ENCODE measurements at places on chromosomes 2 and 18. TPM values are rescaled to one million over a fixed set of nuclear protein-coding genes. Genes with fewer than 3 reads are reported as not detected.

The ZNF892 gene
- total RNA-seq = 3.6 TPM

The OXER1 gene
- total RNA-seq = not detected

The SPC25 gene
- total RNA-seq = 51.6 TPM

The PPIL3 gene
- total RNA-seq = 47.7 TPM

The RAB17 gene
- not detected for total RNA-seq

DNA sequence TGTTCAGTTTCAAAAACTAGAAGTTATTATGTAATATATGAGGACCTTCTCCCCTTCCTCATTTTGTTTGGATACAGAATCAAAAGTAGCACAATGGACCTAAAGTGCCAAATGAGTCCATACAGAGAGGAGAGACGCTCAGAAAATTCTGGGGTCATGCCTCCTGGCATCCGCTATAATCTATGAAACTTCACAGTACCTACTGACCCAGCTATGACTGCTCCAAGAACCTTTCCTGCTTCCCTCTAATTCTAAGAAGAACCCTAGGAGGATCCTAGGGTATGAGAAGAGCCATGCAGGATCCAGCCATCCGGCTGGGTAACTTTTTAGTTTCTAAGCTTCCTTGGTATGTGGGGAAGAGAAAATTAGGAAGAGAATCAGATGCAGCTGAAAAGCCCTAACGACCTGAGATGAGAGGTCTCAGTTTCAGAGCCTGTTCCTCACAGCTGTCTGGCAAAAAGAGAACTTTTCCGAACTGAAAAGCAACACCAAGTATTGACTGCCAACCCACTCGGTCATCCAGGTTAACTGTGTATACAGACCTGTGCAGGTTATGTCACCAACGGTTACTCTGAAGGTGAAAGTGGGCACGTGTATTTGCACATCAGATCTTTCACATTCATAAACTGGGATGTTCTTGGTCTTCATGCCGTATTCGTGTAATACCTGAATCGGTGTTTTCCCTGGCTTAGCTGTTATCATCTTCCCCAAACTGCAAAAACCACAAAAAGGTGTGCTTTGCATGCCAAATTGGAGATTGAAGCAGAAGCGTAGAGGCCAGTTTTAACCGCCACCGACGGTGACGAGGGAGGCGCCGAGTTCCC, 1.1 kb downstream of the PRKRA start:
- no peak for DNase-seq

DNA sequence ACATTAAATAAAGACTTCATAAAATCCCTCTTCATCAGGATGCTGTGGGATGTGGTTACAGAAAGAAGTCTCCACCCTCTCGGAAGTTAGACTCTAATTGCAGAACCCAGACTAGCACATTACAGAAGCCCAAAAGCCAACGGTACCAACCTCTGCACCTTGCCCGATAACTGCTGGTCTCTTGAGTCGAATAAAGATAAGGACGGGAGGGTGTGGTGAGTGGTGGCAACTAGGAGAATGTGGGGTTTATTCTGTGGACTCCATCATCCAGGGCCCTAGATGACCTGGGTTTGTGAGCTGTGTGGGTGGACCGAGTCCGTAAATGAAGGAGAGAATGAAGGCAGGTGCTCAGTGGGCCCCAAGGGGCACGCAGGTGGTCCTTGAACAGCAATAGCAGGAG, 462.8 kb upstream of the ID2 start:
- no peak for DNase-seq

GRCh38 chr2:13558368-13558767, 841.6 kb downstream of the TRIB2 start:
- DNase-seq = no peak

- no peak for DNase-seq
Measured at GRCh38 chr2:35960596-35960995, 395.0 kb upstream of the CRIM1 start.

DNA sequence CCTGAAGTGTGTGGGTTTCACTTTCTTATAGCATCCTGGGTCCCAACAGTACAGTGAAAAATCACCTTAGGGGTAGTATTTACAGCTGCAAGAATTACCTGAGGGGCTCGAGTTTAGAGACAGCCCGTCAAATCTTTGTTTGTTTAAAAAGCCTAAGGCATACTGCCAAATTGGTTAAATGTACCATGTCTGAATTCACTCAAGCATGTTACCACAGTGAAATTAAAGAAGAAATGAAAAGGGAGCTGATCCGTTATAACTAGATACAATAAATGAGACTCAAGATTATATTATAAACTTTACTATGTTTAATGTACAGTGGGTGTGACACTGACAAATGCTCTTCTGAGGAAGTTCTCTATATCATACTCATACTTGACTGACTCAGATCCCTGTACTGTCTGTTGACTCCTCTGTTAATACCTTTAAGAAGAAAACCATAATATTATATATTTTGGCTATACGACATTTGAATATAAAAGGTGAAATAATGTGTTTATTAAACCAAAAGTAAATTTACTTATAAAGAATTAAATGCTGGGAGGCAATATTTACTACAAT, 107.3 kb downstream of the TMEFF2 start:
- no peak for DNase-seq

DNA sequence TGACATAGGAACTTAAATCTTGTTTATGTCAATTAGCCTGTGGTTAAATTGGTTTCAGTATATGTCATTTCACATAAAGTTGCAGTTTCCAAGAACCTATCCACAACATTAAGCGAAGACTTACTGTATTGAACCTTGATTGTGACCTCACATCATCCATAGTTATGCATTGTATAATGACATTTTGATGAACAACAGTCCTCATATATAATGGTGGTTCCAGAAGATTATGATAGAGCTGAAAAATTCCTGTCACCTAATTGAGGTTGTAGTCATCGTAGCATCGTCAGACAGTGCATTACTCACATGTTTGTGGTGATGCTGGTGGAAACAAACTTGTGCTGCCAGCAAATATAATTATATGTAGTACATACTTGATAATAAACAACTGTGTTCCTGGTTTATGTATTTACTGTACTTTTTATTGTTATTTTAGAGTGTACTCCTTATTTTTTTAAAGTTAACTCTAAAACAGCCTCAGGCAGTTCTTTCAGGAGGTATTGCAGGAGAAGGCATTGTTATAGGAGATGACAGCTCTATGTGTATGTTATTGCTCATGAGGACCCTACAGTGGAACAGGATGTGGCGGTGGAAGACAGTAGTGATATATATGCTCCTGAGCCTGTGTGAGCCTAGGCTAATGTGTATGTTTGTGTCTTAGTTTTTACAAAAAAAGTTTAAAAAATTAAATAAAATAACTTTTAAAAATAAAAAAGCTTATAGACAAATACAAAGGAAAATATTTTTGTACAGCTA, 56.6 kb downstream of the UBE2E3 start:
- DNase-seq = no peak

GRCh38 chr18:50401888-50402287, 27.0 kb downstream of the SKA1 start:
- no peak for DNase-seq

DNA sequence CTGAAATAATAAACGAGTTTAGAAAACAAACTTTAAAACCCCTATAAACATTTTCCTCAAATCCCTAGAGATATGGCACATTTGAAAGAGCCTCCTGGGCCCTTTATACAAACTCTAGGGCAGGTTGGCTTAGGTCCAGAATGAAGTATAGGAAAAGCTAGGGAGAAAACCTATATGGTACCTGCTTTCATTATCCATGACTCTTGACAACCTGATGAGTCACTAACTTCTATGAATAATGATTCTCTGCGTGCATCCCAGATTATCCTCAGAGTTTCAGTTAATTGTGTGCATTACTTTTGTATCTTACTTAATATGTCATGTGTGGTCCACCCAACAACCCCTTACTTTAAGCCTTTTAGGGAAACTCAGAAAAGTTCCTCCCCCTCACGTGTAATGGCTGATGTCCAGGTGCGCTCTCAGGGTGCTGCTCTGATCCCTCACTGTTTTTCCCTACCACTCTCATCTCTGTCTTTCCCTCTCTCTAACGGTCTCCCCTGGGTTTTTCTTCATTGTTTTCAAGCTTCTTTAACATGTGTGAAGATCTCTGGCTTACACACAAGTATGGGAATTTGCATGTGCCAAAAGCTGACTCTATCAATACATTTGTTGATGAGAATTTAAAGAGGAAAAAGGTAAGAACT, 78.5 kb downstream of the LRP1B start:
- no peak for DNase-seq

GRCh38 chr2:208010506-208010905, 14.8 kb downstream of the PLEKHM3 start:
- DNase-seq = no peak

DNA sequence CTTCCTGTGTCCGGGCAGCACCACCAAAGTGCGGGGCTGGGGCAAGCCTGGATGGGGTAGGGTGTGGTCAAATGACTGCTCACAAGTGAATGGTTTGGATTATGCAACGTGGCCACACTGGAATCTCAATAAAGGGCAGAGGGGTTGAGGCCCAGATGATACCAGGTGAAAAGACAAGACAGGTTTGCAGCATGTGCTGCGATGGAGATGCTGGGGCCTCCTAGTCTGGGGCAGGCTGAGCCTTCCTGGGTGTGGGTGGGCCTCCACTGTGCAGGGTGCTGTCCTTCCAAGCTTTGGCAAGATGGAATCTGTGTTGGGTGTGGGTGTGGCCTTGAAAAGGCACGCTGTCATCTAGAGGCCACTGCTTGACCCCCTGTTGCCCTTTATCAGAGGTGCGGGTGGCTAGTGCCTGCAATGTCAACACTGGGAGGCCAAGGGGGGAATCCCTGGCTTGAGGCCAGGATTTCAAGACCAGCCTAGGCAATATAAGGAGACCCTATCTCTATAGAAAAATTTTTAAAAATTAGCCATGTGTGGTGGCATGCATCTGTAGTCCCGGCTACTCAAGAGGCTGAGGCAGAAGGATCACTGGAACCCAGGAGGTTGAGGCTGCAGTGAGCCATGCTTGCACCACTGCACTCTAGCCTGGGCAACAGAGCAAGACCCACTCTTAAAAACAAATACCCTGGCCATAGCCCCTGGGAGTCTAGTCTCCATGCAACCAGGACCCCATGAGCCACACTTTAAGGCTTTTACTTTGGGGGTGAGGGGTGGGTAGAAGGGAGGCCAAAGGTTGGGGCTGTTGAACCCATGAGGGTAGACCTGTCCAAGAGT, 13.8 kb downstream of the RRM2 start:
- no peak for DNase-seq

DNA sequence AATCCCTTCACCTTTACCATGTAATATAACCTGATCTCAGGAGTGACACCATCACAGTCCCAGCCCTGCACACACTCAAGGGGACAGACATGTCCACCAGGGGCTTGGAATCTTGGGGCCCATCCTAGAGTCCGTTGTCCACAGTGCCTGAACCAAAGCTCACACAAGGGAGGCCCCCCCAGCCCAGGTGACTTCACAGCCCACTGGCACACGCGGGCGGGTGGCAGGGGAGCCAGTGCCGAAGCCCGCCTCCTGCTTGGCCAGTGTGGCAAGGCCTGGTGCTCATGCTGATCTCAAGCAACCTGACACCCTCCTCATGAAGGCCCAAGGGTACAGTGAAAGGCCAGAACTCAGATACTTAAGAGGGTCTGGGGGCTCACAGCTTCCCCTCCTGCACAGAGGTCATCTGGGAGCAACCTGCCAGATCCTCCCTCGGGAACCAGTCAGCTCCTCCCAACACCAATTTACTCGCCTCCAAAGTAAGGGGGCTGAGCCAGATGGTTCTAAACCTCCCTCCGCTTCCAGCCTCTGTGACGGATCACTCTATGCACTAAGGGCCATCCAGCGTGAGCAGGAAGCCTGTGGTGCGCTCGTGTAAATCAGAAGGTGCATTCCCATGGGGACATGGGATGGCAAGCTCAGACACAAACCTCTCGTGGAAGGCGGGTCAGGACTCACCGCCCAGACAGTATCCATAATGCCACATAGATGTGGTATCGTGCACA, 3.2 kb upstream of the RAB17 start:
- DNase-seq = no peak

DNA sequence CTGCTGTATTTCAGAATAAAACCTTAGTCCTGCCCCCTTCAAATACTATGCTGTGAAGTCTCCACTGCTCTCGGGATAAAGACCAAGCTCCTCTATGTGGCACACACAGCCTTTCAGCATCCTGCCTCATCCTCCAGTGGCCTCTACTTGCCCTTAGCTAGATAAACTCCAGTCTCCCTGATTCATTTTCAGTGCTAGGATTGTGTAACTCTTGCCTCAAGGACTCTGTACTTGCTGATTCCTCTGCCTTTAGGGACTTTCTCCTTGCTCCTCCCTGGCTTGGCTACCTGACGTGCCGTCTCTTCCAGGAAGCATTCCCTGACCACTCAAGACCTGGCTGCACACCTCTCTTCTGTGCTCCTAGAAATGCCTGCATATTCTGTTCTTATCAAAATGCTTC, 416.7 kb downstream of the MTX2 start:
- DNase-seq = no peak

DNA sequence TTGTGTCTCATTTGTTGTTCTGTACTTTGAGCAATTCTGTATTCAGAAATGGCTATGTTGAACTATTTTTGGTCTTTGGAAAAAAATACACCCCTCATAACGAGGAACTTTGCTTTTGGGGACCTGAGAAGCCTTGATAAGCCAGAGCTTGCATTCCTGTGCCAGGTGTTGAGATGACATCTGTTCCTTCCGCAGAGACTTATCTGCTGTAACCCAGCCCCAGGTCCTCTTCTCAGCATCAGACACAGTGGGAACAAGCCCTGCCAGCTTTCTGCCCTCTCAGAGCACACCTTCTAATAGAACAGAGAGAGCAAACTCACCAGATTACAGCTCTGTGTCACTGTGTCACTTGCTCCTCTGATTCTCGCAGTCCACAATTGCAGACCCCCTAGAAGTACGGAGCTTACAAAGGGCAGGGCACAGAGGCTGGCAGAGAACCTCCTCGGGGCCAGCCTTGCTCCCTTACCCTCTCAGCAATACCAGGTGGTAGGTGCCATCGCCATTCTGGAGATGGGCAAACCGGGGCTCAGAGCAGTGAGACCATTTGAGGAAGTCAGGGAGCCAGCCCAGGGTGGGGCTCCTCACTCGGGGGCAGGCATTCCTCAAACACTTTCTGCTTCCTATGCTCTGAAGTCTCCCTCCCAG, 97.4 kb downstream of the DDX1 start:
- DNase-seq = no peak

- no peak for DNase-seq
Measured at GRCh38 chr2:7868836-7869235, 813.0 kb upstream of the ID2 start.

- DNase-seq = no peak
Measured at GRCh38 chr18:74149878-74150277, 1.6 kb downstream of the TIMM21 start.

DNA sequence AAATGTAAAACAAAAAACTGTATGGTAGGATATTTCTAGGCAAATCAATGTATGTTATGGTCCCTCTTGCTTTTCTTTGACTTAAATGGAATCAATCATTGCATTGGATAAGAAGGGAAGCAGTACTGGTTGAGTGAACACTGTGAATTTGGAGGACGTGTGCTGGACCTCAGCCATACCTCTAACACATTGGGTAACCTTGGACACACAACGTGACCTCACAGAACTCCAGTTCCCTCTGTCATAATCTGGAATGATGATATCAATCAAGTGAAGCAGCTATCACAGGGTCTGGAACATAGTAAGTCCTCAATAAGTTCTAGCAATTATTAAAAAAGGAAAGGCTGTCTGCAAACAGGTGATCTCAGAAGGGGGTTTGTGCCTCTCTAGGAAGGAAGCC, 474.9 kb upstream of the TCF4 start:
- no peak for DNase-seq

GRCh38 chr2:217989221-217989948, 13.4 kb downstream of the TNS1 start:
- DNase-seq = peak; percentile 14

- DNase-seq = no peak
Measured at GRCh38 chr18:23721696-23722480, 32.6 kb downstream of the LAMA3 start.

All from activated CD4-positive, alpha-beta T cell treated with anti-CD3 and anti-CD28 coated beads, Interleukin-2, amount 10 ng/mL, durations not matched to agents 7 days and 5 days (primary cell).